Hindlimb muscle (tissue), 1 donor: ENCODE measurements at places on chromosomes 2 and 18.

GRCh38 chr2:30862054-30862651 lies 54.9 kb upstream of the CAPN13 start:
- peak; percentile 66 for DNase-seq

GRCh38 chr2:202009019-202009481 lies 24.6 kb upstream of the FZD7 start:
- no peak for DNase-seq

DNA sequence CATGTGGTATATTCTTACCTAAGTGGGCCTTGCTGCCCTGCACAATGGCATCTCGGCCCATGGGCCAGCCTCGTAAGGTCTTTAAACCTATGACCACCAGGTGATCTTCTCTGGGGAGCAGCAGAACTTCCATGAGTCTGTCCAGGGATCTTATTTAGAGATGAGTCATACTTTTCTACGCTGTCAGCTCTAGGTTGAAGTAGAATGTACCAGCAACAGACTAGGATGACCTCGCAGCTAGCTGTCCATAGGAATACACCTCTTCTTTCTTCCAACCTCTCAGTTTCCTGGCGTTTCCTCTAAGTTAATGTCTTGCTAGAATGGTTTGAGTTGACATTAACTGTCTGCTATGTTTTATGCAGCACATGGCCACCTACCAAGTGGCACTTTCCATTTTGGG lies 15.6 kb upstream of the CXCR4 start:
- no peak for DNase-seq

GRCh38 chr2:235543128-235543750 lies 49.4 kb downstream of the AGAP1 start:
- no peak for DNase-seq

GRCh38 chr2:166651080-166651675 lies 157.1 kb upstream of the SCN7A start:
- DNase-seq = no peak

DNA sequence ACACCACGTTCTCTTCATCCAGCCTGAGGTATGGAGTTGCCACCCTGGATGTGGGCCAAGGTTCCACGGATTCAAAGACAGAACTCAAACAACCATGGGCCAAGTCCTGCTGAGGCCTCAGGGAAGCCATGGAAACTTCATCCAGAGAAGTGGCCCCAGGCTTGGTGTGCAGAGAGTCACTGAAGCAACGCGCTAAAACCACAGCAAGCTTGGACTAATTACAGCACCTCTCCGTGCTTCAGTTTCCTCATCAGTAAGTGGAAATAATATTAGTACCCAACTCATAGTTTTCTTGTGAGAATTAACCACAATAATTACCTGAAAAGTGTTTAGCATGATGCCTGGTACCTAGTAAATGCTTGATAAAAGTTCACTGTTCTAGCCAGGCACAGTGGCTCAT lies 19.2 kb upstream of the AP1S3 start:
- no peak for DNase-seq

DNA sequence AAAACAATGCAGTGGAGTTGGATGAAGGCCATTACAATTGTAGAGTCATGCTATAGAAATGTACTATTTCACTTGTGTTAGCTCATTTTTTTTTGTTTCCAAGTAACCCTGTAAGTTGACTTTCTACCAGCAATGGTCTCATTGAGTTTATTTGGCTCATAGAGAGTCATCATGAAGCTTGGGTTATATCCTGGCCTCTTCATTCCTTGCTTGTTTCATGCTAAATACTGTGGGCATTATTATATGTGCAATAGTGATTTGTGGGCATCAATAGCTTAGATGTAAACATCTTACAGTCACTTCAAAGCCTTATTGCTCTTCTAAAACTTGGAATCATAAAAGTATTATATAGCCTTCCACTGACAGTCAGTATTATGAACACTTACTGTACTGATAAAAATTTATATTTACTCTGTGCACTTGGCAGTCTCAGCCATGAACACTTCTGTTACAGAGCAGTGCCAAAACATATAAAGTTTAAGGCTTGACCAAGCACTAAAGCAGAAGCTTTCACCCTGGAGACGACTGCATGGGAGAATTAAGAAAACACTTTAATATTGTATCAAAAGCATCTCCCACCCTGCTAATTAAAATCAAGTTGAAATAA lies 751.2 kb downstream of the SATB2 start:
- DNase-seq = peak; percentile 11

- no peak for DNase-seq
These were observed 246.4 kb upstream of the BOD1L2 start for GRCh38 chr18:56900195-56901094.

- no peak for DNase-seq
These were observed 2.7 kb upstream of the COL3A1 start for GRCh38 chr2:188971432-188971861.

GRCh38 chr2:226891780-226892590 lies 56.1 kb downstream of the RHBDD1 start:
- no peak for DNase-seq
